NCI-H1436 (cell line): ENCODE measurements at places on chromosomes 2 and 18.

DNA sequence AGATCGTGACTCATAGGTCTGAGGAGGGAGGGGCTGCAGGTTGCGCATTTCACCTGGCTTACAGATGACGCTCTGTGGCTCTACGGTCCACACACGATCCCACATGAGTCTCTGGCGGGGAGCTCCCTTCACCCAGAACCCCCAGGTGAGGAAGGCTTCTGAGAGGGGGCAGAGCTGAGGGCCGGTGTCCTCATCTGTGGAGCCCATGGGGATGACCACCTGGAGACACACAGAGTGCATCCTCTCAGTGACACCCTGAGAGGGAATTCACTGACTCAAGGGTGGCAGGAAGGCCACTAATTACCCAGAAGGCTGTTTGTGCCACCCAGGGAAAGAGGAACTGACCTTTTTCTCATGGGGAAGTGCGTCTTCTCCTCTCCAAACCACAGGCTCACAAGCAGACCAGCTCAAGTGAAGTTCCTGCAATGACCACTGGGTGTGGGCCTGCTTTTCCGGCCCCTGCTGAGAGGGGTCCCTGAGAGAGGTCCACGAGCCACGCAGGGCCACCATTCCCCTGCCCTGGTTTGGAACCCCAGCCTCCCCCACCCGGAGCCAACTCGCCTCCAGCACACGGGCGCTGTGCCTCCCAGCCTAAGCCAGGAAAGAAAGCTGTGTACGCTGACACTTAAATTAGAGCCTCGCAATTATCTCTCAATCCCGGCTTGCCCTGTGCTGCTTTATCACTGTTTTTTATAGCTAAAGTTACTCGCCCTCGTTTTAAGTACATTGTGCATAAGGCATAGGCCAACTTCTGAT lies 114.1 kb downstream of the BCL11A start:
- DNase-seq, result no peak

DNA sequence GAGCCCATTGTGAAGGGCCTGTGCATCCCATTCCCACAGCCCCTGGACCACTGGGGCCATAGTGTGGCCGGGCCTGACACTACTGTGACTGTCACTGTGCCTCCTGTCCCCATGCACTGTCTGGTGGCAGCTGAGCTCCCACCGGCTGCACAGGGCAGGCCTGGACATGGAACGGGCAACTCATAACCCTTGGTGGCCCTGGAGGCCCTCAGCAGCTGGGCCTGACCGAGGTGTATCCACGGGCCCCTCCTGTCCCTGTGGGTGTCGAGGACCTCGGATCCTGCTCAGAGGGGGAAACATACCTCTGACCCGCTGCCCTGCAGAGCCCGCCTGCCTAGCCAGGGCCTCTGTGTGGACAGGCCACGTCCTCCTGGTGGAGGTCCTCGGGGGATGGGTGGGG lies 7.8 kb upstream of the GAL3ST2 start:
- DNase-seq, result no peak

DNA sequence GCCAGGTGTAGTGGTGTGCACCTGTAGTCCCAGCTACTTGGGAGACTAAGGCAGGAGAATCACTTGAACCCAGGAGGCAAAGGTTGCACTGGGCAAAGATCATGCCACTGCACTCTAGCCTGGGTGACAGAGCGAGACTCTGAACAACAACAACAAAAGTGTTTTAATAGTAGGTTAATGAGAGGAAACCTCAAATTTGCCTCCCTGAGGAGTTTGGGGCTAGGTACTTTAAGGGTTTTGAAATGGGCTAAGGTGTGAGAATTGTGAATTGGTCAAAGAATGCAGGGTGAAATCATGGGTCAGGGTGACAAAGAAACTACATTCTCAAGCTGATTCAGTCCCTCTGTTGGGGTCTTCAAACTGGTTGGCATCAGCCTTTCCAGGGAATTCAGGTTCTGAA lies 60.7 kb upstream of the BOD1L2 start:
- no peak for DNase-seq

GRCh38 chr2:23628926-23629771 lies 244.2 kb downstream of the KLHL29 start:
- no peak for DNase-seq

DNA sequence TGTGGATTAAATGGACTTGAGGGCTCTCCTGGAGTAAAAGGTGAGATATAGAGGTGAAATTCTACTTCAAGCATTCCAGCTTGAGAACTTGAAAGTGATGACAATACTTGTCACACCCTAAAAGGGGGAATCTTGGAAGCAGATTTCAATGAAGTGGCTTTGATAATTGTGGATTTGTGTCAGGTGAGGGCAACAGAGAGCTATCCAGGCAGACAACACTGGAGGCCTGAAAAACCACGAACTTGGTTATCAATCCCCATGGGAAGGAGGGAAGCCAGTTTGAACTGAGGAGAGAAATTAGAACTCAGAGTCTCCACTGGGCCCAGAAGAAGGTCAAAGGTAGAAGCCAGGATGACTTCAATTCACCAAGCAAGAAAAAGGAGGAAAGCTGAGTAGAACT lies 263.9 kb downstream of the FIGN start:
- peak; percentile 42 for DNase-seq

DNA sequence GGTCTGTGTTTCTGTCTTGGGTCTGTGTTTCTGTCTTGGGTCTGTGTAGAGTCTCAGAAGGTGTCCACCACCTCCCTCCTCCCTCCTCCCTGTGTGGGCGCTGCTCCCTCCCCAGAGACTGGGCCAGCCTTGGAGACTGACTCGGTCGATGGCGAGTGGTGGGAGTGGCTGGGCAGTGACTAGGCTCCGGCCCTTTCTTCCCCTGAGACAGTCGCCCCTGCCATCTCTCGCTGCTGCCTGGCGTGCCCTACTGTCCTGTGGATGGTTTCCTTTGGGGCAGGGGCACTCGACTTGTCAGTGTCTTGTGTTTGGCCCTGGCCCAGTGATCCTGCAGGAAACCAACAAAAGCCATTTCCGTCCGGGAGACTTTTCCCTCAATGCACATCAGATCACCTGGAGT lies 215.8 kb downstream of the NDUFA10 start:
- DNase-seq, result no peak

- no peak for DNase-seq
These were observed 48.5 kb downstream of the SERPINB7 start for GRCh38 chr18:63823516-63824219.

DNA sequence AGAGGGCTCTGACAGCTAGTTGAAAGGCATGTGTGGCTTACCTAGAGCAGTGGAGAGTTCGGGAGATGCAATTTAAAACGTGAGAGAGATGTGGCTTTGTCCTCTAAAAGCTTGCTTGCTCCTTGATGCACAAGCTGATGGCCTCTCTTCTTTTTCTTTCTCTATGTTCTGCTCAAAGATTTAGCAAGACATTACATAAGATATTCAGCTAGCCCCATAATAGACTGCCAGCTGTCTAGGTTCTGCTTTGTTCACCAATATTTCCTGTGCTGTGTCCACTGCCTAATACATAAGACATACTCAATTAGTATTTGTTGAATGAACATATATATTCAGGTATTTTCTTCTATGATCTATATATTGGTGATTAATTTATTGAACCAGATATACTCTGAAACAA lies 31.1 kb downstream of the SPATS2L start:
- DNase-seq, result no peak

GRCh38 chr2:67289271-67289670 lies 107.9 kb upstream of the ETAA1 start:
- no peak for DNase-seq
